ENCODE measurements at places on chromosomes 3 and 15. TPM values are rescaled to one million over a fixed set of nuclear protein-coding genes. Genes with fewer than 3 reads are reported as not detected.

GRCh38 chr3:152325136-152325535, 56.4 kb downstream of the MBNL1 start:
- DNase-seq, result no peak

DNA sequence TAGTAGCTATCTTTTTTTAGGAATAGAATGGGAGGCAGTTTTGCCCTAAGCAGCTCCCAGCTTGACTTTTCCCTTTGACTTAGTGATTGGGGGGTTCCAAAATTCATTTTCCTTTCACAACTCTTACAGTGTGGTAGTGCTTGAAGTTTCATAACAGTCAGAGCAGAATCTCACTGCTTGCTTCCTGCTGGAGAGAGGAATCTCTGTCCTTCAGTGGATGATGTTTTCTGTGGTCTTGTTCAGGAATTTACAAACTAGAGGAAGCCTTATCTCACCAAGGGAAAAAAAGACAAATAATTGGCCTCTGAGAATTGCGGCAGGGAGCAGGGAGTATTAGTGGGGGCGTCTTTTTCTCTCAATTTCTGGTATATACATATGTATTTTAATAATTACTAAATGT, 326.6 kb upstream of the C2CD4B start:
- no peak for DNase-seq

DNA sequence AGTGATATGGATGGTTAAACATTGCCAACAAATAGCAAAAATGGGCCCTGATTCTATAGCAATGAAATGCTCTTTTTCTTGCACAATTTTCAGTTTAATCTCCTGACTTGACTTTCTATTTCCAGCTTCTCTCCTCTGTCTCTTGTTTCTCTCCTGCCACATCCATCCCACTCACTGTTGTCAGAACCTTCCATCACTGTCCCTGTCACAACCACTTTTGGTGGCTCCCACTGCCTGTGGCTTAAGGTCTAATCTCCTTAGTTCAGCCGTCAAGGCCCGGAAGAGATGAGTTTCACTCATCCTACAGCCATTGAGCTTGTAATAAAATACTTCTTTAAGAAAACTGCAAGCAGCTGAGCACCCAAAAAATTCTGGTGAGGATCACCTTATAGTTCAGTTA, 19.5 kb downstream of the SLC7A14 start:
- DNase-seq, result no peak

DNA sequence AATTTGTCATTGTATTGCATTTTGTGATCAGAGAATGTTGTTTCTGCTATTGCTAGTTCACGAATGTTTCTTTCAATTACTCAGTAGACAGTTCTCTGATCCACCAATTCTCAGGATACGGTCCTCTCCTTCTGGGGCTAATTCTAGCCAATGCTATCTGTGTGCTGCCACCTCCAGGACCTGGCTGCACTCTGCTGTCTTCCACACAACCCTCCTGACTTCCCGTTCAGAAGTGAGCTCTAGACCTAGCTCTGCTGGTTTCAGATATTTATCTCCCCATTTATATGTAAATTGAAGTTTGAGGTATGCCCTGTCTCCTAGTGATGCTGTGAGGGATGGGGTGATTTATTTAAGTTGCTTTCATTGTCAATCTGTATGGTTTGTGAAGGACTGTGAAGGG, 21.7 kb upstream of the UBL7 start:
- DNase-seq, result no peak

- no peak for DNase-seq
Measured at GRCh38 chr15:51672913-51673857, 8.1 kb upstream of the SCG3 start.

DNA sequence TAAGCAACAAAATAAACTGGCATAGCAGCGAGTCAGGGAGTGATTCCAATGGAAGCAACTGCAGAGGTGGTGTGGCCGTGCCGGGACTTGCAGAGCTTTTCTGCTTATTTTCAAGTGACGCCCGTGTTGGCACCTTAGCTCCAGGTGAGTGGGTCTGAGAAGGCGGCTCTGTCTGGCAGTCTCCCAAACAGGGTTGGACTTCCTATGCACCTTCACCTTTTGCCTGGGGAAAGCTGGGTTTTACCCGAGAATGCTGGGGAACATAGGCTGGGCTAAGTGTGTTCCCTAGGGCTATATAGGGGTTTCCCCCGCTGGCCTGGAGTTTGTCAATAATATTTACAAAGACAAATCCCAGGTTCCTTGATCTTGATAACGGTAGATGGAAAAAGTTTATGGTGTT, 179.9 kb upstream of the TBL1XR1 start:
- DNase-seq, result no peak

- no peak for DNase-seq
Measured at GRCh38 chr3:159861369-159861987, 127.2 kb upstream of the IL12A start.

GRCh38 chr3:102237838-102238237, 197.0 kb upstream of the ZPLD1 start:
- no peak for DNase-seq

DNA sequence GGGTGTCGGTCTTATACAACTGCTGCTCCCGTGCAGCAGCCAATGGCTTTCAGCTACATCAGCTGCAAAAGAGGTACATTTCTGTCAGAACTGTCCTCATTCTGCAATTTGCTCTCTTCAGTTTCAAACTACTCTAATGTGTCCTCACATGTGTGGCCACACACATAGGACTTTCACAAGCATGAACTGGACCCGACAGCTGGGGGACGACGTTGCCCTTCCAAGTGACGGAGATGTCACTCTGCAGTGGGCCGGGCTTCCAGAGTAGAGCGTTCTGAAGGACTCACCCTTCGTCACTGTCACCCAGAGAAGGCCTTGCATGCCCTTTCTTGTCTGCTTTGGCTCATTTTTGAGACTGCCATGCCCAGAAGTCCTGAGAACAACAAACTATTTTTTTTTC, 189.8 kb downstream of the ATP10A start:
- no peak for DNase-seq

- DNase-seq, result no peak
Measured at GRCh38 chr3:17872457-17872856, 130.0 kb upstream of the TBC1D5 start.

DNA sequence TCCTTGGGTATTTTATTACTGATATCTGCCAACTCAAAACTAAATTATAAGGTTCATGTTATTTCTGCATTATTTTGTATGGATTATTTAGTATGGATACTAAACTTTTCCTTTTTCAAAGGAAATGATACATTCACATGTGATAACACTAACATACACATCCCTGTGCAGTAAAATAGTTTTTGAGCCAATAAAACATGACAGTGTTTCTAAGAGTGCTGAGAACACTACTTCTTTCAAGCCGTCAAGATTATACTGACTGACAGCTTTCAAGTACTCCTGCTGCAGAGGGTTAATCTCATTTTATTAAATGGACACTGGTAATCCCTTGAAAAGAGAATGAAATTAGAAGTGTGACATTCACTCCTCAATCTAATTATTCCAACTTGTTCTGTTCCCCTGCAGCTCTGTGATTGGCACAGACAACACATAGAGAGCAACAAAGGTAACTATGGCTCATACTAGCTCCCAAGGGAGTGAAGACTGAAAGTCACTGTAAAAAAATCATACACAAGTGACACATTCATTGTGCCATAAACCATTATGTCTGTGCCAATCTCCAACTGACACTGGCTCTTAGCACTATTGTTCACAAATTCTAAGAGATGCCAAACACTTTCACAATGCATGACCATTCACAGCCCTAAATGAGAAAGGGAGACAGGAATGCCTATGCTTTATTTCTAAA, 468.6 kb downstream of the SHQ1 start:
- no peak for DNase-seq

- no peak for DNase-seq
Measured at GRCh38 chr15:85124173-85124572, 142.5 kb downstream of the PDE8A start.

DNA sequence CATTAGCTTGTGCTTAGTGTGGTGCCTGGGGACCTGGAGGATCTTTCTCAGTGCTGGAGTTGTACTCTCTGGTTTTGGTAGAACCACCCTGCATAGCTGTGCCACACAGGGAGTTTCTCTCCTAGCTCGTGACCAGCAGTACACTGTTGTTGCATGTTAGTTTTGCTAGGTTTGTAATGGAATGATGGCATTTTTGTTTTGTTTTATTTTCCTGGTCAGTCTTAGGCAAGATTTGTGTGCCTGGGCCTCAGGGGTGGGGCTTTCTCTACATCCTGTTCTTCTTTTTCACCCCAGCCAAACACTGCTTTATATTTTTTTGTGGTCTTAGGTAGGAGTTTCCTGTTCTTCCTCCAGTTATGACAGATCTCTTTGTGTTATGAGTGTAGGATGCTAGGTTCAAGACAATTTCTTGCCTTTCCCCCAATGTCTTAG, 534.5 kb upstream of the KCNMB2 start:
- DNase-seq, result no peak

DNA sequence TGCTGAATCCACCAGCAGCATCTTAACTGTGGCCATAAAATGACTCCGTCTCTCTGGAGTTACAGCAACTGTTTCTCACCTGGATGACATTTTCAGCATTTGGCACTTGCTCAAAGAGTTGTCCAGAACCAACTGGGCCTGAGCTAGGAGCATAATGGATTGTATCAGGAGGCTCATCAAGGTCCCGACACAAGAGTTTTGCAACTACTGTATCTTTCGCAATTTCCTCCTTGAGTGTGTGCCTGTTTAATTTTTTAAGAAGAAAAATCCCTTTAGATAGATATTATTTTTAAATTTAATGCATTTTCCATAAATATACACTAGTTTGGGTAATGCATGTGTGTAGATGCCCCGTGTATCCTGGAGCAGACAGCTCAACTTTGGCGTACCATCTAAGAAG, 44.3 kb upstream of the C3orf49 start:
- no peak for DNase-seq

- DNase-seq, result no peak
Measured at GRCh38 chr15:56839099-56839498, 79.3 kb upstream of the TCF12 start.

- peak; percentile 43 for DNase-seq
Measured at GRCh38 chr3:148379763-148380382, 317.8 kb upstream of the AGTR1 start.

DNA sequence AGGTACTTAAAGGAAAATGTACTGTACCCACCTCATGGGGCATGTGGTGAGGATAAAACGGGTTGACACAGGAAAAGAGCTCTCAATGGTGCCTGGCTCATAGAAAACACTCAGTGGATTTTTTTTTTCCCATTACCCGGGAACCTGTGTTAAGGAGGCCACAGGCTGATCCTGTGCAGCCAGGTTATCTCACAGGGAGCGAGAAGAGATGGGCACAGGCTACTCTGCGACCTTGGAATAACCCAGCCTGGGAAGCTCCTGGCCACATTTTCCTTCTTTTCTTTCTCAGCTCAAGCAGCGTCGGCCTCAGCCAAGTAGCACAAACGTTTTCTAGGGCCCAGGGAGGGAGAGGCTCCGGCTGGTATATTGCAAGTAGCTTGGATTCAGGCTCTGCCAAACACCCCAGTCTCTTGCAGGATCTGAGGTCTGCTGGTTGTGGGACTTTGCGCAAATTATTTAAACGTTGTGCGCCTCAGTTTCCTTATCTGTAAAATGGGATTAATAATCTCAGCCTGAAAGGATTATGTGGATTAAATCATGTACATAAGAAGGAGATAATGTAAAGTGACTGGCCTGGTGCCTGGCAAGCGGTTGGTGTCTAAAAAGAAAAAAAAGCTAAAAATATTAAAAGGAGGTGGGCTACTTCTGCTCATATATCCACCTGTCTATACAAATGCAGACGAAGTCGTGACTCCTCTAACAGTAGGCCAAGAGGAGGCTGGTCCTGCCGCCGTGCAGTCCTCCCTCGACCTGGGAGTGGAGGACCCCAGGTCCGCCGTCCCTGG, 2.2 kb downstream of the FURIN start:
- no peak for DNase-seq

DNA sequence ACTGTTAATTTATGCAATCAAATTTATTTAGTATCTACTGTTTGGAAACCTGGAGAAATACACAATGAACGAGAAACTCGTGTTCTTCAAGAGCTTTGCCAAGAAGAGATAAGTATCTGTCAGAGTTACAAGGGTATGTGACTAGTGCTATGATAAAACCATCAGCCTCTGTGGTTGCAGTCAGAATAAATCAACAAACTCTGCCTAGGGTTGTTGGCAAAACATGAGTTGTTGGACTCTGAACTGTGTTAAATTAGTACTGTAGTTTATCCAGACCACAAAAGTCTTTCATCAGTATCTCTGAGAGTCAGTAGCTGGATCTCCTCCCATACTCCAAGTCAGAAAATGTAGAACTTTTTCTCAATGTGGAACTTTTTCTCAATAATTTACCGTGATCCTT, 918.4 kb downstream of the NAALADL2 start:
- DNase-seq, result no peak

DNA sequence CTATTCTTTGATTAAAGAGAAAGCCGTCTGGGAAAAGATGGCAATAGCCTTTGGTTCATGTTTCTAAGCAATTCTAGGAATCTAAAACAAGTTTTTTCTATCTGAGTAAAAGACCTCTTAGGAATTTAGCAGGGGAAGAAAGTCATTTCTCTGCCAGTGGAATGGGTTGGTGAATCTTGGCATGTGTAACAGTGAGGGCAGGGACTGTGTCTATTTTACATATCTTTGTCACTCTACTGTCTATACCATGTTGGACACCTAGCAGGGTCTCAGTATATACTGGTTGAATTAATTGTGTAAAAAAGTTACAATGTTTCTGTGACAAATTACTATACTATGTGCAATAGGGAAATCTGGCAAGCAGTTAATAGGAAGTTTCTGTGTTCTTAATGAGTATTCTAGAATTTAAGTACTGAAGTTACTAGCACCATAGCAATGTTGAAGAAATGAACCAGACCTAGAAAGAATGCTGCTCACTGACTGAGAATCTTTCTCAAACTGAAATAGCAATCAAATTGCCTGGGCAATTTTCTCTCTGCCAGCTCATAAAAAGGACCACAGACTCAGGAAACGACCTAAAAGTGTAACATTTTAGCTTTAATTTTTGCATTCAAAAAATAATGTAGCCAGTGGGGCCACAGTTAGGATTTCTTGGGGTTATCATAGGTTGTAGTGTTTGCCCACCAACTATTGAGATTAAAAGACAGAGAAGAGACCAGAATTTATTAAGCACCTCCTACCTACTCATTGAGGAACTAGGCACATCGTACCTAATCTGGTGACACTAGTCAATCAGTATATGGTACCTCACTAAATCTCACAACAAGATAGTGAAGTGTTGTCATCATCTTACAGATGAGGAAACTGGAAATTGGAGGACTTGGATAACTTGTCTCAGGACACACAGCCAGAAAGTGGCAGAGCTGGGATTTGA, 56.2 kb upstream of the LEKR1 start:
- DNase-seq, result no peak

Gene ULK3
- 32.7 TPM for total RNA-seq

Gene DAZL
- total RNA-seq, result 1.8 TPM

Gene ACKR2
- not detected for total RNA-seq

Gene CFAP161
- total RNA-seq, result not detected

Gene COL6A6
- not detected for total RNA-seq

Gene EXOG
- total RNA-seq, result 7.6 TPM

Gene ANKRD63
- total RNA-seq, result not detected

Gene C3orf22
- total RNA-seq, result not detected

Gene PIGZ
- total RNA-seq, result 0.17 TPM

Gene ZCWPW2
- total RNA-seq, result 0.29 TPM

Gene PLA2G4D
- not detected for total RNA-seq

Gene PARP15
- total RNA-seq, result not detected

Gene TMEM40
- total RNA-seq, result 0.72 TPM

Gene TGM5
- not detected for total RNA-seq

Gene RNU6-1
- total RNA-seq, result not detected

Gene ACP3
- total RNA-seq, result 0.78 TPM

Measured in NCI-H460 (cell line).